Muscle of arm (tissue), 14 donors: ENCODE measurements at places on chromosomes 3 and 15. TPM values are rescaled to one million over a fixed set of nuclear protein-coding genes. Genes with fewer than 3 reads are reported as not detected.

Gene ILDR1
- not detected for polyA plus RNA-seq

Gene SOX14
- not detected for polyA plus RNA-seq

Gene GNAI2
- 209 TPM for polyA plus RNA-seq

DNA sequence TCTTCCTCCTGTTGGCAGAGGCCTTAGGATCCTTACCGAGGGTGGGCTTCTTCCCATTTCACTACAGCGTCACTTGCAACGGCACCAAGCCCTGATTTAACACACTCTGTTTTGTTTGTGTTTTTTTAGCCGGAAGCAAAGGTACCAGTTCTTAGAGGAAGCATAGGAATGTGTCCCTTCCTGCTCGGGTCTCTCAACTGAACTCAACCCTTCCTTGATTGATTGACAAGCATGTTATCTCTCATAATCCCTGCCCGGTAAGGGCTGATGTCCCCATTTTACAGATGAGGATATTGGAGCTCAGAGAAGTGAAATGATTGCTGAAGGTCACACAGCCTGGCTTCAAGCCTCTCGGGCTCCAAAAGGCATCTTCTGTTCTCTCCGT, 26.6 kb upstream of the MAGEF1 start:
- no peak for DNase-seq

DNA sequence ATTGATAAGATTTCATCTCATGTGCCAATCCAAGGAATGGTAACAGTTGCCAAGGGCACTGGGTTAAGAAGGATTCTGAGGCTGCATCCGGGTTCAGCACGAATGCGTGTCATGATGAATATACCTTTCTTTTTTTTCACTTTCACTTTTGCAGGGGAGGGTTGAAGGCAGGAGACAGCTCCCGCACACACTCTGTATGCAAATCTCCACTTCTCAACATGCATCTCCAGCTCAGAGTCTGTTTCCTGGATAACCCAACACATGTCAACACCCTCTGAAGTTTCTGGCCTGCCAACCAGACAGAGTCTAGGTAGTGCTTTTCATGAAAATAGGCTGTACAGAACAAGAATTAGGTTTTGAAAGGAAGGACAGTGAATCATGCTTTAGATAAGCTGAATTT, 21.6 kb downstream of the B4GALT4 start:
- DNase-seq: no peak

DNA sequence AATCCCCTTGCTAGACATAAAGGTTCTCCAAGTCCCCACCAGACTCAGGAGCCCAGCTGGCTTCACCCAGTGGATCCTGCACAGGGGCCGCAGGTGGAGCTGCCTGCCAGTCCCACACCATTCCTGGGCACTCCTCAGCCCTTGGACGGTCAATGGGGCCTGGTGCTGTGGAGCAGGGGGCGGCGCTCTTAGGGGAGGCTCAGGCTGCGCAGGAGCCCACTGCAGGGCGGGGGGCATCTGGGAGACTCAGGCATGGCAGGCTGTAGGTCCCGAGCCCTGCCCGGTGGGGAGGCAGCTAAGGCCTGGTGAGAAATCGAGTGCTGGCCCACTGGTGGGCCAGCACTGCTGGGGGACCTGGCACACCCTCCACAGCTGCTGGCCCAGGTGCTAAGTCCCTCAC, 75.1 kb upstream of the TBC1D5 start:
- no peak for DNase-seq

DNA sequence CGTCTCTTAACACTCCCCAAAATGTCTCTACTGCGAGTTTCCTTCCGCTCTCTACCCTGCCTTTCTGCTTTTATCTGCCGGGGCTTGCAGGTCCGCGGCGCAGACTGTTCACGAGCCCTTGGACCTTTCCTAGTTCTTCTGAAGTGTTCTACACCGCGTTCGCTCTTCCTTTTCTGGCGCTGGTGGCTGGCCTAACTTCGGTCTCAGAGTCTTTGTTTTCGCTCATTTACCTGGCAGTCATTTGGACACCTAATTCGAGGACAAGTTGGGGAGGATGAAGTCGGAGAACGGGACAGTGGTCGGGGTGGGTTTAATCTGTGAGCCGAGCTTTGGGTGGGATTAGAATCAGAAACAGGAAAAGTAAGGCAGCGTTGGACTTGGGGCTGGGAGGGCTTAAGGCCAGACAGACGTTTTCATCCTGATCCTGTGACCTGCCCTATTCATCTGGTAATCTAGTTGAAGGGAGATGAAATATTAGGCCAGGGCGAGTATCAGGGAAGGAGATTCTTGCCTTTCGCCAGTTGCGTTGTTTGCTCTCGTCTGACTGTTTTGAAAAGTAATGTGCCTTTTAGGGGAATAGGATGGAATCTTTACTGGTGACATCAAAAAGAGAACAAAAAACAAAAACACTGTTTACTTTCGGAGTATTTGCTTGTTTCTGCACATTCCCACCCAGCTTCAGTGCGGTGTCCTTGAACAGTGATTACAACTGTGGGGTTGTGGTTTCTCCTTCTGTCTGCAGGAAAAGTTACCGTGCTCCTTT, 1.8 kb downstream of the DIPK2A start:
- DNase-seq: peak; percentile 86

- DNase-seq: no peak
These were observed 7.0 kb downstream of the PSTPIP1 start for GRCh38 chr15:77001966-77002365.

DNA sequence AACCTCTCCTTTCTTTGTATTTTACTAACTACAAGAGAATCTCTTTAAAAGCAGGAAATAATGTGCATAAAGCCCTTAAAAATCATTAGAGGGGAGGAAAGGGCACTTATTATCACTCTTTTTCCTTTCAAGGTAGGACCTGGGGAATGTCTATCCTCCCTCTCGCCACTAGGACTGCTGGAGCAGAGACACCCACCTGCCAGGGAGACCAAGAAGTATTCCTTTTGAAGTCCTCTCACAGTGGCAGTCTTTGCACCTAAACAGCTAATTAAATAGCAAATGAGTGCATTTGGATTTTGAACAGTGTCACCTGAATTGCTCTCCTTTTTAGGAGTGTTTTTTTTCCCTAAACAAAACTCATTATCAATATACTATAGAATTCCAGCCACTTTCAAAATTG, 874.1 kb downstream of the ZPLD1 start:
- no peak for DNase-seq

- DNase-seq: no peak
These were observed 18.3 kb upstream of the FOXP1 start for GRCh38 chr3:71601811-71602210.

- peak; percentile 19 for DNase-seq
These were observed 19.2 kb downstream of the CDIN1 start for GRCh38 chr15:36598529-36599177.

- no peak for DNase-seq
These were observed 99.0 kb upstream of the RBMS3 start for GRCh38 chr3:29181872-29182271.

GRCh38 chr15:95326431-95327182, 1003.9 kb upstream of the NR2F2 start:
- no peak for DNase-seq

DNA sequence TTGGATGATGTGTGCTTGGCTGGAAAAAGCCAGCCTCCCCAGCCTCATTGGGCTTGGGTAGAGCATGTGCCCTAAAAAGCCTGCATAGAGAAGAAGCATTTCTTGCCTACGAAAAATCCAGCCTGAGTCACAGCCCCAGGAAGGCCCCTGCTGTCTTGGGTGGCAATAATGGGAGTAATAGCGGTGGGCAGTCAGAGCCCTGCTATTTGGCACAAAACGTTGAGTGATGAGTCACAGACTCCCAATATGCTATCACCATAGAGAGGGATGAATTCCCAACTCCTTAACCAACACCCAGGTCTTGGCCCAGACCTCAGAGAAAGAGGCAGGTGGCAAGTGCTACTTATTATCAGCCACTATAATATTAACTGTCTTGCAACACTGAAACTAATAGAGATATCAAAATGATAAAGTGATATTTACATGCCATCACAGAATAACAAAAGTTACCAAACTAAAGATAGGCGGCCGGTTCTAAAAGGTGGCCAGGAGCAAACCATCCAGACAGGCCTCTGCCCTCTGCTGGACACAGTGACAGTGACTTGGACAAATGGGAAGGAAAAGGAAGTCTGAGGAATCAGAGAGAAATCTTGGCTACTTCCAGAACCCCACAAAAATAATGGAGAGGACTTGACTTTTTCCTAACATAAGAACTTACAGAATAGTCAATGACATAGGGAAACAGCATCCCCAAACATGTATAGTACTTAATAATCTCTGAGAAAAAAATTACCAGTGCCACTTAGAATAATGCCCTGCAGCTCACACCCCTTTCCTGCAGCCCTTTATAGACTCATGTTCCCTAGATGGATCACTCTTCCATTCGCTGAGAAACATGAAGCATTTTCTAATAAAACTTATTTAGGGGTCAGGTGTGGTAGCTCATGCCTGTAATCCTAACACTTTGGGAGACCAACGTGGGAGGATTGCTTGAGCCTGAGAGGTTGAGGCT, 51.9 kb upstream of the MUC13 start:
- no peak for DNase-seq

GRCh38 chr3:32443478-32443877, 51.8 kb downstream of the CMTM7 start:
- no peak for DNase-seq

DNA sequence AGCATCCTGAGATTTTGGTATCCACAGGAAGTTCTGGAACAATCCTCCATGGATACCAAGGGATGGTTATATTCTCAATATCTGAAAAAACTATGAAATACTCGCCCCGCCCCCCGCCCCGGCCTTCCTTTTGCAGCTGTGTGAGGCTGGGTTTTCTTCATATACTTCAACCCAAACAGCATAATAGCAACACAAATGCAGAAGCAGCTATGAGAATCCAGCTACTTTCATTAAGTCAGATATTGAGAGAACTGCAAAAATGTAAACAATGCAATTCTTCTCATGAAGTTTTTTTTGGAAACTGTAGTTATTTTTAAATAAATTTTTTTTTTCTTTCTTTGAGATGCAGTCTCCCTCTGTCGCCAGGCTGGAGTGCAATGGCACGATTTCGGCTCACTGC, 10.9 kb upstream of the IDH2 start:
- DNase-seq: no peak

DNA sequence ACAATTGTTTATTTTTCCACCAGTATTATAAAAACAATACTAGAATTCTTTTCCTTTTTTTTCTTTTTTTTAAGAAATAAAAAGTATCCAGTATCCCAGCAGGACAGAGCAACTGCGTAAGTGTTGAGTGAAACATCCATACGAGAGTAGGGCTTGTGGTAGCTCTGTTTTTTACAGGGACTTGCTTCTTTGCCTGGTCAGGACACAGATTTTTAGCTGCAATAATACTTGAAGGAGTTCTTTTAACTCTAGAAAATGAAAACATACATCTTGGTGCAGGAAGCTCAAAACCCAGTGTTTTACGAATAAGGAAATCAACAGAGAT, 297.7 kb upstream of the NR2E3 start:
- no peak for DNase-seq

DNA sequence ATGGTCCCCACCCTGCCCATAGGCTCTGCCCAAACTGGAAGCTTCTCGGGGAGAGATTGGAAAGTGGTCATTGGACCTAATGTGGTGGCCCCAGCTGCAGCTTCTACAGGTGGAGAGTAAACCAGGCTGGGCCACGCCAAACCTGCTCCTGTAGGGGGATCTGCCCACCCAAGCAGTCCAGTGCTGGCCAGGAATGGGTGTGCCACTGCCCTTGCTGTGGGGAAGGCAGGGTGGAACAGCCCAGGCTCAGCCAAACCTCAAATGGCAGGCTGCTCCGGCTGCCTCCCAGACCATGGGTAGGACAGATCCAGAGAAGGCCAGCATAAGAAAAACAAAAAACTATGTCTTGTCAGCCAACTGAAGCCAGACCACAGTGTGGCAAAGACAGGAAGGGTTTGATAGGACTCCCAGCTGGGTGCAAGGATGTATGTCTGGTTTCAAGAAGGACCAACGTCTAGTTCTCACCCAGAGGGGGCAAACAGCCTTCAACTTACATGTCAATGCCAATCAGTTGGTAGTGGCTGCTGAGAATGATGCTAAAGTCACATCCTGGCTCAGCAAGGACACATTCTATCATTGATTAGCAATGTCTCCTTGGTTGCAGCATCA, 267.3 kb downstream of the UACA start:
- DNase-seq: no peak

GRCh38 chr3:112561484-112561733, 353 bp downstream of the ATG3 start:
- DNase-seq: no peak

- DNase-seq: no peak
These were observed 32.9 kb upstream of the MTMR10 start for GRCh38 chr15:31024330-31024729.

DNA sequence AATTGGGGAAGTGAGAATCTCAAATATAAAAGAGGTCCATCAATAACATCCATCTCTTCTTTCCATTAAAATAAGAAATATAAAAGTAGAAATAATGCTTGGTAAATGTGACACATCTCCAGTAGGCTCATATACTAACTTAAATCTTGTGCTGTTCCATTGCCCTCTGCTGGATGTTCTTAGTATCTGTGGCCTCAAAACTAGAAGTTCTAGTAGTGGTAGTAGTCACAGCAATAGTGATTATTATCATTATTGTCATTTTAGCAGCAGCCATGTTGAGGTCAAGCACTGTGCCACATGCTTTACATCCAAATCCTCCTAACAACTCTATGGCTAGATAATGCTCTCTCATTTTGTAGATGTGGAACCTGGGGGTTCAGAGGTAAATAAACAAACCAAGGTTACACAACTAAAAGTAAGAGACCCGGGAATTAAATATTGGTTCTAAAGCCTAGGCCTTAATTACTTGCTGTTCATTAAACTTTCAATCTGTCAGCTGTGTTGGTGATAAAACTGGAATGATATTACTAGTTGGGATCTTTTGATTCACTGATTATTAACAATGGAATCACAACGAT, 20.2 kb upstream of the BTLA start:
- peak; percentile 61 for DNase-seq

GRCh38 chr3:156761007-156761406, 65.1 kb upstream of the LEKR1 start:
- DNase-seq: no peak

- no peak for DNase-seq
These were observed 30.0 kb downstream of the SNX33 start for GRCh38 chr15:75677465-75678323.
